ENCODE measurements at places on chromosomes 1 and 21. TPM values are rescaled to one million over a fixed set of nuclear protein-coding genes. Genes with fewer than 3 reads are reported as not detected.

Gene SAMSN1
- 1.0 TPM for total RNA-seq

Gene SLAMF1
- total RNA-seq = not detected

Gene IGFN1
- under 0.01 TPM for total RNA-seq

Gene CA6
- total RNA-seq = not detected

Measured in epithelial cell of alveolus of lung (primary cell).